ENCODE measurements at places on chromosomes 2 and 18. TPM values are rescaled to one million over a fixed set of nuclear protein-coding genes. Genes with fewer than 3 reads are reported as not detected.

Gene ICOS
- total RNA-seq: 133 TPM

Gene RAB27B
- total RNA-seq: 0.35 TPM

Gene FBXO36
- 2.0 TPM for total RNA-seq

Gene RUFY4
- total RNA-seq: 1.6 TPM

Gene ASTL
- total RNA-seq: 2.5 TPM

Gene MLPH
- 1.2 TPM for total RNA-seq

DNA sequence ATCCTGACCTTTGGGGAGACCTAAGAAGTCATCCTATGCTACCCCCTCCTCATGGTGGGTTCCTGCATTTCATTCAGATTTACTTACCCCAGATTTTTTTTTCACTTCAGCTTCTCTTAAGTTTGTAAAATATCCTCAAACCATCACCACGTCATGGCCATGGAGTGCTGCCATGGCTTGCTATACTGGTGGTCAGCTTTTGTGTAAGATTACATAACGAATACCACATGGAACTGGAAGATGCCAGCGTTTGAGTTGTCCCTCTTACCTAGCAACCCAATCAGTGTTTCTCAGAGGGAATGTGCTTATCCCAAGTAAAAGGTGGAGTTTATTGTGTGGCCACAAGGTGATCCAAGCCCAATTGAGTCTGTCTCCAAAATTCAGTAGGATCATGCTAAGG lies 148.6 kb upstream of the ALPP start:
- no peak for DNase-seq

DNA sequence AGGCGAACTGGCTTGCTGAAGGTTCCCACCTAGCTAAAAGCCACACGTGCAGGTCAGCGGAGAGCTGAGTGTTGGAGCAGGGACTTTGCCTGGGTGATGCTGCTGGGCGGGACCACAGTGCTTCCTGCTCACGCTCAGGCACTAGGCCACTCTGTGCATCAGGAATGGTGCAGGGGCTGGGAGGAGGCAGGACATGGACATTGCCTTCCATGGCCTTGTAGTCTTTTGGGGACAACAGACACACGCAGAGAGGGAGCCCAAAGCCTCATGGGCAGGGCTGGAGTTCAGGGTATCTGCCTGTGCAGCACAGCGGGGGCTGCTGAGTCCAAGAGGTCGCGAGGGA lies 207.2 kb downstream of the ZBTB7C start:
- DNase-seq: no peak

GRCh38 chr2:218317303-218317630 lies 25.0 kb upstream of the TMBIM1 start:
- DNase-seq: no peak

GRCh38 chr2:9206991-9207640 lies 504 bp downstream of the ASAP2 start:
- DNase-seq: peak; percentile 22

- DNase-seq: no peak
Measured at GRCh38 chr18:57083485-57083884, 63.4 kb upstream of the BOD1L2 start.

DNA sequence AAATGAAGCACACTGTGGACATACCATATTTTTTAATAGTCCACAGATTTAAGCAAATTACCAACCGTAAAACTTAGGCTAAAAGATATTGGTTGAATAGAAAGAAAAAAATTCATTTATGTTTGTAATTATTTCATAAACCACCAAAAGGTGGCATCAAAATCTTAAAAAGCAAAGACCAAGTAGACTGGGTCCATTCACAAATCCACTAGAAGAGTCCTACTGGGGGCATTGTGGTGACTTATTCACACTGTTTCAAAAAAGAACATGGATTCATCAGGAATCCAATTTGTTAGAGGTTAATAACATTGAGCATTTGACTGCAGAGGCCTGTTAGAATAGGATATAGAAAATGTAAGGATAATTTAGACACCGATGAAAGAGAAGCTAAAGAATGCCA lies 194.9 kb upstream of the KYNU start:
- DNase-seq: no peak

- DNase-seq: peak; percentile 47
Measured at GRCh38 chr18:70489986-70490933, 201.4 kb downstream of the SOCS6 start.

GRCh38 chr2:65850695-65851094 lies 418.3 kb upstream of the SPRED2 start:
- DNase-seq: no peak

- DNase-seq: no peak
Measured at GRCh38 chr2:240245706-240246105, 105.2 kb upstream of the OTOS start.

DNA sequence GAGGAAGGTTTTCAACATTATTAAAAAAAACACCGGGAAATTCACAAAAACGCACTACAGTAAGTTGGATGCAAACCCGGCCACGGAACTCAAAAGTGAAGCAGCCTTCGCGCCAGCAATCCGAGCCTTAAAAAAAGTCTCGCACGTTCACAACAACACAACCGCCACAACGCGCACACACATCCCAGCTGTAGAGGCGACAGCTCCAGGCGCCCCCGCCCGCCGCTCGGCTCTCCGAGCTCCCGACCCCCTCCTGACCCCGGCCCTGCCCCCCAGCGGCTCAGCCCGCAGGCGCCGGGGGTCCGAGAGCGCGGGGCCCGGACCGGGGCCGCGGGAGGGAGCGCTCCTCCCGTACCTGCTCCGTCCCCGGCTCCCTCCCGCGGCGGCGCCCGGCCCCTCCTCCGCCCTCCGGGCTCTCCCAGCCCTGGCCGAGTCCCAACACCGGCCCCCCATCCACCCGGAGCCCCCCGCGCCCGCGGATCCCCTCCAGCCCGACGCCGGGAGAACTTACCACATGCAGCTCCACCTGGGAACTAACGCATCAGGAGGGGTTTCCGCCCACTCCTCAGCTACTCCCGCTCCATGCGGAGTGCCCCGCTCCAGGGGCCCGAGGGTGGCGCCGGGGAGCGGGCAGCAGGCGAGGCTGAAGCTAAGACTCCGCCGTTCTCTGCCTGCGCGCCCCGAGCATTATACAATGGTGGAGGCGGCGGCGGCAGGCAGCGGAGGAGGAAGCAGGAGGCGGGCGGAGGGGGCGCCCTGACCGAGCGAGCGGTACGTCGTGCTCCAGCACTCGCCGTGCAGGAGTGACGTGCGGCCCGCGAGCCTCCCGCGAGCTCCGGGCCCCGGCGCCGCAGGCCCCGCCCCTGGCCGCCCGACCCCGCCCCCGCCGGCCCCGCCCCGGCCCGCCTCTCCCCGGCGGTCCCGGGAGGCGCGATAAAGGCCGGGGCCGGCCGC lies at the start of gene SERTAD2:
TSS of gene SERTAD2 (minus strand) at position 805 of the 954 bp plus-strand sequence. CDS start 17,042 bp downstream, outside the sequence.
- peak; percentile 90 for DNase-seq

DNA sequence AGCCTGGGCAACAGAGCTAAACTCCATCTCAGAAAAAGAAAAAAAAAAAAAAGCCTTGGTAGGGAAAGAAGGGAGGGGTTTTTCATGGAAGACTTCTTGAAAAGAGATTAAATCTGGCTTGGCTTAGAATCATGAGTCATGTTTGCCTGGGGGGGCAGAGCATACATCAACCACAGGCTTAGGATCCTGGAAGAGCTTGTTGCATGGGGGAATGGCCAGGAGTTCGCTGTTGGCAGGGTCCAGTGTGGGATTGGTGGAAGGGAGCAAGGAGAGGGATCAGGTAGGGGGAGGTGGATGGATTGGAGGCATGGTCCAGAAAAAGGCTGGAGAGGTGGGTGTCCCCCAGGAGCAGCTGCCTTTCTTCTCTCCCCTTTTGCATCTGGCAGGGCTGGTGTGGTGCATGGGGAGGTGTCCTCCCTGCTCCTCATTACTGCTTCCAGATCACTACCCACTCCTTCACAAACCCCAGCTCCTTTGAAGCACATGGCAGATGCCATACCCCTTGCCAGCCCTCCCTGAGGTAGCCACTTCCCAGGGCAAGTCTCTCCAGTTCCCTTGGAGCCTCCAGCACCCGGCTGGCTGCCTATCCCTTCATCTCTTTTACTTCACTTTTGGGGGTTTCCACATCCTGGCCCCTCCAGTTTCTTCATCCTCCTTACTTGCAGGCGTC lies 2.5 kb downstream of the ARMC9 start:
- DNase-seq: no peak

- DNase-seq: no peak
Measured at GRCh38 chr2:160434254-160434948, 59.2 kb downstream of the RBMS1 start.

DNA sequence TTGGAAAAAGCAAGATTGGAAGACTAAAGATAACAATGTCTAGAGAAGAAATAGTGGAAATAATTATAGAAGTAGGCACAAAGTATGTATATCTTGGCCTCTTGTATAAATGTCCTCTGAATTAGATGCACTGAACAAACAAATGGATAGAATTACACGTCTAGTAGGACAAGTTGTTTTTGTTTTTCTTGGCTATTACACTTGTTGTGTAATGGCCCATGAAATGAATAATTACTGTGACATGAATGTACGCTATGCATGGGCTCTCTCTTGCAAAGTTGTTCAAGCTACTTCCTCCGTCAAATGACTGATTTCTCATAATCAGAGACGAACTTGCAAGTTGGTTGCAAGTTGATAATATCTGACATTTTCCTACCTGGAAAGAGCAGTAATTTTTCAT lies 126.2 kb downstream of the PDE1A start:
- no peak for DNase-seq

DNA sequence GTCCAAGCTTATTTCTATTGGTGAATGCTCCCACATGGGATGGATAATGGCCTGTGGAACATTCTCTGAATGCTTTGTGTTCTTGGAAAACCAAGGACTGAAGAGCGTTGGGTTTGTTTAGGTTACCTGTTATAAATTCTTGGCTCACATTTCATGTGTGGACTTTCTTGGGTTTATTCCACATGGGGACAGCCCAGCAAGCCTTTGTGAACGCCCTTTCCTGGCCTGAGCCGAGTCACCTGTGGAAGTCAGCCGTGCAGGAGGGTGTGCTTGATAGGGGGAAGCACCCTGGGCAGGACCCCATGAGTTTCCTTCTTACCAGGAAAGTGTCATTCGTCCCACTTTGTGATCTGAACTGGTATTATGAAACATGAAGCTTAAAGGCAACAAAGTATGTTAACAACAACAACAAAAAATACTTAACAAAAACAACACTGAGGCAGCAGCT lies 4.1 kb downstream of the RAB31 start:
- DNase-seq: no peak

- no peak for DNase-seq
Measured at GRCh38 chr2:45105050-45105582, 95.9 kb upstream of the SIX2 start.

- no peak for DNase-seq
Measured at GRCh38 chr2:176710657-176711186, 441.5 kb downstream of the MTX2 start.

DNA sequence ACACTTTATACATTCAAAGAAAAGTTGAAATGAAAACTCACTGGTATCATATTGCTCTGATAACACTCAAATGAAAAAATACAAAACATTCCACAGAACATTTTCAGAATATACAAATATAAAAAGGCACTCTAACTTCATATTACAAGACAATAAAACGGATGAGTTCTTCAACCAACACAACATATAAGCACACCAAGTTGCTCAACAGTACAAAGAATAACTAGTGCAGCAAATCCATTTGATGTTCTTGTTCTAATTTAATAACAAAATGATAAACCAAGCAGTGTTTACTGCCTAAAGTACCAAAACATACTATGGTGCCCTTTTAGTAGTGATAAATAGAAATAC lies 60.8 kb upstream of the PGAP1 start:
- no peak for DNase-seq

- no peak for DNase-seq
Measured at GRCh38 chr2:159438284-159438683, 151.8 kb upstream of the WDSUB1 start.
